Cardiac ventricle fibroblast (primary cell): ENCODE measurements at places on chromosomes 5 and 9. TPM values are rescaled to one million over a fixed set of nuclear protein-coding genes. Genes with fewer than 3 reads are reported as not detected.

Gene GABRA6
- total RNA-seq = not detected in 2 replicates

Gene ECSCR
- total RNA-seq = 2.1 and 5.1 TPM in 2 replicates

Gene LNPEP
- total RNA-seq = 23.9 and 26.5 TPM in 2 replicates

Gene SLC46A2
- not detected in 2 replicates for total RNA-seq

Gene WNT8A
- not detected in 2 replicates for total RNA-seq

Gene PCDHA4
- 0.24 and 0.31 TPM in 2 replicates for total RNA-seq

Gene DRD1
- total RNA-seq = not detected in 2 replicates
